CD8-positive, alpha-beta T cell (primary cell): ENCODE measurements at places on chromosomes 12 and 14.

- no peak for DNase-seq
Measured at GRCh38 chr14:59632381-59632780, 55.8 kb upstream of the CCDC175 start.

- DNase-seq = no peak
Measured at GRCh38 chr14:89958966-89959365, 3.2 kb downstream of the TDP1 start.

DNA sequence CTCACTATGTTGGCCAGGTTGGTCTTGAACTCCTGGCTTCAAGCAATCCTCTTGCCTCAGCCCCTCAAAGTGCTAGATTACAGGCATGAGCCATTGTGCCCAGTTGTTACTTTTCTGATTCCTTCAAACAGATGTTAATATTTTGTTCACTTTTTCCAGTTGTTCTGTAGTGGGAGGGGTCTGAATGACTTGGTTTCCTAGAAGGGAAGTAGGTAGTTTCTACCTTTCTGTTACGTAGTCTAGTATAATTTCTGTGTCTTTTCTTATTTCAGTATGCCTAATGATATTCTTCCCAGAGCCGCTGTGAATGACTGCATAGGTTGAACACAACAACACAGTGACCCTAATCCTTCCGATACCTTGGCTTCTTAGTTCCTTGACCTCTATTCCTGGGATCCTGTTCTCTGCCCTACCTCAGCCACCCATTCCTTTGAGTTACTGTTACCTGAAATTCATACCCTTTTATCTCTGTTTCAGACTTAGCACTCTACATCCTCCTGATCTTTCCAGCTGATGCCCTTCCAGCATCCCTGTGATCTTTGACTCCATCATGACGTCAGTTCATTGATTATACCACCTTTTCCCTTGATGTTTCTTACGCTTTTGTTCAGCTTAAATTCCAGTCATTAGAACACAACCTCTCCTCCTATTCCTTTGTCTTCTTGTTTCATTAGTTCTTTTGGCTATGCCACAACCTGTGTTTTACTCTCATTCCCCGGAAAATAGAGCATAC lies 33.3 kb downstream of the RCOR1 start:
- DNase-seq = no peak

GRCh38 chr12:57517187-57517586 lies 3.1 kb downstream of the DDIT3 start:
- DNase-seq = no peak

GRCh38 chr12:116962197-116962596 lies 51.4 kb downstream of the FBXW8 start:
- no peak for DNase-seq

DNA sequence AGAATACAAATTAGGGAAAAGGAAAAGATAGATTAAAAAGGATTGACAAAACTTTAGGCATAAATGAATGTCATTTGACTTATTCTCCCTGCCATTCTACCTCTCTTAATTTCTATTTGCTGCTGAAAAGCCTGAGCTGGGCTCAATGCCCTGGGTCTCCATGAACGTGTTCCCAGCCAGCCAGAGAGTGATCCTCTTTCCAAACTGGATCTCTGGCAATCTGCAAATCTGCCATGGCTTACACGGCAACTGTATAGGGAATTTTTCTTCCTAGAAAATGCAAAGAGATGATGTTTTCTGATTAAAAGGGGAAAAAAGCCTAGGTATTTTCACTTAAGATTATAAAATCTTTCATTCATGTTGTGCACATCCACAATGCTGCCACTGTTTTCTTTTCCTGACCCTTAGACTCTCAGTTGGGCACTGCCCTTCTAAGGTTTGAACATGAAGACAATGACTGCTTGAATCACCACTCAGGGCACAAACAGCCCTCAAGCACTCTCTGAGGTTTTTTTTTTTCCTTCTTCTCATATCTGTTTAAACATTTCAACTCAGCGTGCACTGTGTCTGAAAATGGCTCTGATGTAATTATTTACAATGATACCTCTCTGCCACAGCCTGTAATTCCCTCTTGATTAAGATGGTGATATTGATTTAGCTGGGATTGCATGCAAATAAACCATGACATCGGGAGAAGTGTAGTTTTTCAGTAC lies 60.3 kb downstream of the DACT1 start:
- no peak for DNase-seq

DNA sequence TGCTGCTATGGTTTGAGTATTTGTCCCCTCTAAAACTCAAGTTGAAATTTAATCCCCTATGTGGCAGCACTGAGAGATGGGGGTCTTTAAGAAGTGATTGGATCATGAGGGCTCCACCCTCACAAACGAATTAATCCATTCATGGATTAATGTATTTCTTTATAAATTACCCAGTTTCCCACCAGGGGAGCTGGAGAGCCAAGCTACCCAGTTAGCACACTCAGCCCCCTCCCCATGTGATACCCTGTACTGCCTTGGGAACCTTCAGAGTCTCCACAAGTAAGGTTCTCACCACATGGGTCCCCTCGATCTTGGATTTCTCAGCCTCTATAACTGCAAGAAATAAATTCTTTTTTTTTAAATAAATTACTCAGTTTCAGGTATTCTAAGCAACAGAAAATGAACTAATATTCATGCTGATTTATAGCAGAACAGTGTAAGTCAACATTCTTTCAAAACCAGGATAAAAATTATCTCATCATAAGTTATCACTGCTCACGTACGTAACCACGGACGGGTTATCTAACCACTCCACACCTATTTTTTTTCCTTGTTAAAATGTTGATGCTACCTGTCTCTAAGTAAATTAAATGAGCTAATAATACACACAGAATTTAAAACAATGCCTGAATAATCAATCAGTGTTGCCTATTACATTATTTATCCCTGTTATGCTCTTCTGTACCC lies 3.6 kb downstream of the NAP1L1 start:
- DNase-seq = no peak

- DNase-seq = no peak
Measured at GRCh38 chr12:52551216-52551865, 1.6 kb downstream of the KRT71 start.

DNA sequence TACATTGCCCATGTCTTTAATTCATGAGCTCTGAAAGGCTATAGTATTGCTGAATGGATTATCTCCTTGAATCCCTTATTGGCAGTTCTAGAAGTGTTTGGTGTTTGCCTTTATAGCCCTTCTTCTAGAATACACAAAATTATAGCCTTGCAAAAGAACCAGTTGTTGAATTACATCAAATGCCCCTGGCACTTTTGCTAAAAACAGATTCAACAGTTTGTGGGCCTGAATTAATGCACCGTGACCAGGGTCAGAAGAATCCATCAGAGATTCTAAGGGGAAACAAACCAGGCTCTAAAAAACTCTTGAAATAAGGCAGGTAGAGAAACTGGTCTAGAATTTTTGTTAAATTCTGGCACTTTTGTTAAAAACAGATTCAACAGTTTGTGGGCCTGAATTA lies 197.8 kb downstream of the SOX5 start:
- DNase-seq = no peak

DNA sequence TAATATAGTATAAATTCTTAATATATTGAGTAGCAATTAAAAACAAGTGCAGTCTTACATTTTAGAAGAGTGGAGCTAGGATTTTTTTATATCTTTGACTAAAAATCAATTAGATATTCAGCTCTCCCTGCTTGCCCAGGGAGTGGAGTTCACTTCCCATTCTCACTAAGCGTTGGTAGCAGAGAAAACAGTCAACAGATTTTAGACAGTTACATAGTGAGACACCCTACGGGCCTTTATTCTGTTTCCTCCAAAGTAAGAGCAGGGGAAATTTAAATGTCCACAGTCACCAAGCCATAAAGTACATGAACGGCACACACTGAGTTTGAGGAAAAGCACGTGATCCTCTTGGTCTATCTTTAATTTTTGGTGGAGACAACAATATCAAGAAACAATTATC lies 131.6 kb upstream of the PLEKHG7 start:
- DNase-seq = no peak

DNA sequence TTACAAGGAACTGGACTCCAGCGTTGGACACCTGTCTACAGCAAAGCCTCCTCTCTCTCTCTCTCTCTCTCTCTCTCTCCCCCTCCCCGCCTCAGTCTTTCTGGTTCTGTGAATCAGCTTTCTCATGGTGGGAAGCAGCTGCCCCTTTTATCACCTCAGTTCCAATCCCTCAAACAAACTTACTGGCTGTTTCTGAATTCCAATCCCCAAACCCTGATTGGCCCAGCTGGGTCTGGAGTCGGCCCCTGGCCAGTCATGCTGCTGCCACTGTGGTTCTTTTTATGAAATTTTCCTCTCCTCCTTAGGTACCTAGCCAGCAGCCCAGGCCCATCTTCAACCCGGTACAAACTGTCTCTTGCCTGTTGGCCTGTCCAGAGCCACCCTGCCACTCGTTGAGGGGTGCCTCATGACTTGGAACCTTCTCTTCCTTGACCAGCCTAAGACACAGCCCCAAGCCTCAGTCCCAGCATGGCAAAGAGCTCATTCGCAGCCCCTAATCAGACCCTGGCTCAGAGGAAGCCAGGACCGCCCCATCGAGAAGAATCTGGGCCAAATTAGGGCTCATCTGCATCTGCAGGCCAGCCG lies 9.4 kb upstream of the MORN3 start:
- no peak for DNase-seq

GRCh38 chr14:37597914-37598746 lies 2.7 kb downstream of the TTC6 start:
- no peak for DNase-seq

GRCh38 chr14:97408937-97409815 lies 612.0 kb downstream of the VRK1 start:
- no peak for DNase-seq

- no peak for DNase-seq
Measured at GRCh38 chr12:54156578-54156977, 32.2 kb downstream of the SMUG1 start.

DNA sequence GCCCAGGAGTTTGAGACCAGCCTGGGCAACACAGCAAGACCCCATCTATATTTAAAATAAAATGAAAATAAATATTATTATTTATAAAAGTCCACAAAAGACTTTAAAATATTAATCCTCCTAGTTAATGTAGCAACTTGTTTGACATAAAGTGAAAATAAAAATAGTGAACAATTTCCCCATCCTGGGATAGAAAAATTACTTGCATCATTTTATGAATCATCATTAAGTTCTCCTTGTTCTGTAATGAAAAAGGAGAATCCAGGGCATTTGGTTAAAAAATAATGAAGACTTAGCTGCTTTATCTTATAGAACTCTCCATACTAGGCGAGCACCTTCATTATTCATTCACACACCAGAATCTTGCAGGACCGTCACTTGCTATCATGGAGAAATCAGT lies 66.1 kb downstream of the ELK3 start:
- no peak for DNase-seq

- no peak for DNase-seq
Measured at GRCh38 chr14:53952533-53952932, 4.1 kb downstream of the BMP4 start.

GRCh38 chr12:89702503-89702902 lies 6.1 kb downstream of the ATP2B1 start:
- no peak for DNase-seq
